ENCODE measurements at places on chromosomes 7 and 10.

DNA sequence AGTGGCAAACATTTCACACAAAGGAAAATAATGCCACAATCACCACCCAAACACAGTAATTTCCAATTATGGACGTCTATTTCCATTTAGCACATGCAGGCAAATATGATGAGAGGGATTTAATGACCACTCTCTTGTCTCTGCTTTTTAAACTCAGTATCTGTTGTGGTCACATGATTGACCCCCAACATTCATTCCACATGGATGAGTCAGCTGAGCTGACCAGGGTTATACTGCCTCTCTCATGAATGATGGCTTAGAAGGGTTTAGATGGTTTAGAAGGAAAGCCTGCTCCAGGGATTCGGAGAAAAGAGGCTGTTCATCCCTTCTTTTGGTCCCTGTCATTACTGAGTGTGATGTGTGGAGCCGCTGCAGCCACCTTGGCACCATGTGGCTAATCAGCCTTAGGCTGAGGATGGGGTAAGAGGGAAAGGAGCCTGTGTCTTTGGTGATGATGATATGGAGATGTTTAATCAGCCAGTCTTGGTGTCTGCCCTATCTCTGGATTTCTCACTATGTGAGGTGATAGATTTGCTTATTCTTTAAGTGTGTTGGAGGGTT is 38.2 kb upstream of the JAKMIP3 start:
- DNase-seq, result no peak

- DNase-seq, result no peak
Measured at GRCh38 chr7:142461437-142461836, 203.6 kb upstream of the PRSS58 start.

GRCh38 chr10:30432622-30433305 is 1.2 kb upstream of the MAP3K8 start:
- peak; percentile 55 for DNase-seq

DNA sequence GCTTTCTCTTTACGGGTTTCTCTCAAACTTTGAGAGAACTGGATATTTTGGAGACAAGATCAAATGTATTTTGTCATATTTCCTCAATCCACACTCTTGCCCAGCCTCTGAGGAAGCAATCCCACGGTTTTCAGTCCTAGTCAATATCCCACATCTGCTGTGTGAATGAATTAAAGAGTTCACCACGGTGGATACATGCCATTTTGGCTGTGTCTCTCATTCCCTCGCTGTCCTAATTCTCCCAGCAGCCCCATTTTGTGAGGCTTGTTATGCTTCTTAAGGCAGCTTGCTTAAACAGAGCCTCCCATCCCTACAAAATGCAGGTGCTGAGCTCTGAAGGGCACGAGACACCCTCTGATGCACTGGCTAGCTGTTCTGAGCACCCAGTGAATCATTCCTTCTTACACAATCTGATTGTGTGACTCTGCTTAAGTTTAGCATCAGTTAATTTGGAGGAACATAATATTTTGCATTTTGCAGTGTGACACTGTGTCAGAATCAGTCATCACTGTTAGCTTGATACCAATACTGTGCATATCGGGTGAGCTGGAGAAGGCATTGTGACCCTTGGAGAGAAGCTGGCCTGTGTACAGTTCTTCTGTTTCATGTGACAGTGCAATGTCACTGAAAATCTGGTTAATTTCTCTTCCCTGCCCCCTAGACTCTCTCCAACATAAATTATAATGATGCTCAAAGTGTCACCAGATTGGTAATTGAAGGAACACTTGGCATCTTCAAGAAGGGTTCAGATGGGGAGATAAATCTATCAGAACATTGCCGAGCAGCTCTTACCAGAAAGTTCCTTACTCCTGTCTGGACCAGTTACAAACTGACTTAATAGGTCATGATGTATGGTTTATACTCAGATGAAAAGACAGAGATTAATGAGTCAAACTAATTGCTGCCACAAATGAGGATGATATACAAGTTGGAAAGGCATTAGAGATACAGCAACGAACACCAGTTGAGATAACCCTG is 103.7 kb upstream of the AOAH start:
- DNase-seq, result no peak

GRCh38 chr7:126792521-126792920 is 460.2 kb downstream of the GRM8 start:
- DNase-seq, result no peak

DNA sequence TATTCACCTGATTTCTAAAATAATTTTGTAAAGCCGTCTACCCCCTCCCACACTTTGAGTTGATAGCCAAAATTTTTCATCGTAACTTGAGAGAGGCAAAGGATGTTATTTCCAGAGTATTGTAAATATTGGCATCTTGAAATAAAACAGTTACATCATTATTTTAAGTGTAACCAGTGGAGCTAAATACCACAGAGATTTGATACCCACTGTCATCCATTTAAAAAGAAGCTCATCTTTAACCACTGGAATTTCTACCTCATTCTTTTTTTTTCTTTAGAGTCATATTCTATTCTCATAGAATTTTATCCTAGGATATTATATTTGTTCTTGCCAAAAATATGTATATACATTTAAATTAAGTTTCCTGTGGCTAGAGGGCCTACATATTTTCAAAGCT is 48.6 kb downstream of the CAMK1D start:
- DNase-seq, result no peak

DNA sequence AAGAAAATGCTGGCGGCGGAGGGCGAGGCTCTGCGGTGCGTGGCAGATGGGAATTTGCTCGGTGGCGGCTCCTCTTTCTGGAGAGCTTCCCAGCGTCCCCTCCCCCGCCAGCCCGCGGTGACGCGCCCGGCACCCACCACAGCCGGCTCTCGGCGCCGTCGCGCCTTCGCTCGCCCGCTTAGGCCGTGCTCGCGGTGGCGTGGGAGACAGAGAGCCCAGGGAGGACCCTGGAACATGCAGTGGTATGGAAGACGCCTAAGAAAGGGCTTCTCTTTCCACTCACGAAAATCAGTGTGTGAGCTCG is 576 bp upstream of the CSGALNACT2 start:
- no peak for DNase-seq

DNA sequence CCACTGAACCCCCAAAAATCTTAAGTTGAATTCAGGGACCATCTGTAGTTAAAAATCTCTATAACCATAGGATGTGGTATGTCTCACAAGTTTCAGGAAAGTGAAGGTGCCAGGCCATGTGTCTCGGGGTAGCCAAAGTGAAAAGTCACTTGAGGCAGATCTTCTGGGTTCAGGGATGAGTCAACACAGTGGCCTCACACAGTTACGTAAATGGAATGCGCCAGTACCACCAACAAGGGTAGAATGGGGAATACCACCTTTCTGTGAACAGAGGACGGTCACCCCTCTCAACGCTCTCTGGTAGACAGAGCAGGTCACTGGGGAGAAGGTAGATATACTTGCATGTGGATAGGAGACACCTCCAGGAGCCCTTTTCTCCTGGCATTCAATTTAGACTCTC is 71.4 kb downstream of the ELMO1 start:
- DNase-seq, result no peak

DNA sequence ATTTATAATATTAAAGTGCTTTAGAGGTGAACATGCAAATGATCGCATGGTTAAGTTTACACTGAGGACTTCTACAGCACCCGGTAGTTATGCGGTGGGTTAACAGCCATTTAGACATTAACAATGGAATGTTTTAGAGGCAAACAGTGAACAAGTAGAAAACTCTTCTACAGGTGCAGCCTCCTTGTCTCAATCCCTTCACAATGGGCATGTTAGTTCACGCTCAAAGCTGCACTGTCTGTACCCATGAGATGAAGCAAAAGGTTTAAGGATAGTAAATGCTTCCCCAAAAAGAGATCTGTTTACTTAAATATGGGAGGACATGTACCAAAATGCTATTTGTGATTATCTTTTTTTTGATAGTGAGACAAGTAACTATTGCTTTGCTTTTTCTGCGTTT is 25.1 kb downstream of the PUS7 start:
- DNase-seq, result no peak

GRCh38 chr7:158705234-158705850 is 738 bp upstream of the NCAPG2 start:
- no peak for DNase-seq

- DNase-seq, result no peak
Measured at GRCh38 chr7:35908331-35909216, 107.7 kb downstream of the SEPTIN7 start.

- no peak for DNase-seq
Measured at GRCh38 chr7:106456329-106456728, 171.5 kb upstream of the NAMPT start.

- no peak for DNase-seq
Measured at GRCh38 chr10:10680496-10680895, 337.2 kb upstream of the CELF2 start.

- no peak for DNase-seq
Measured at GRCh38 chr7:104983076-104983577, 30.9 kb upstream of the KMT2E start.

- DNase-seq, result peak; percentile 48
Measured at GRCh38 chr7:45692031-45692430, 117.9 kb downstream of the ADCY1 start.

DNA sequence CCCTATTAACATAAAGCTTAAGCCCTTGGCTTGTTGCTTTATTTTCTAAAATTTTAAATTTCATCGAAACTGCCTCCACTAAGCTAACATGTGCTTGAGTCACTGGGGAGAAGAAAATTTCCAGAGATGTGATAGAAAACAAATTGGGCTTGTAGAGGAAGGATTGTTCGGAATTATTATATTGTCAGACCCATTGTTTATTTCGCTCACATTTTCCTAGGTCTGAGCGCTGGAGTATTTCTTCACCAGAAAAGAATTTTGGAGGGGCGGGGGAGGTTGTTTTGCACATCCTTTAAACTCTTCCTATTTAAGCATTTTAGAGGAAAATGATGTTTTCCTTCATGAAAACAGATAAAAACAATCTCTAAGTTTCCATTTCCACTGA is 29.1 kb downstream of the CELF2 start:
- no peak for DNase-seq

DNA sequence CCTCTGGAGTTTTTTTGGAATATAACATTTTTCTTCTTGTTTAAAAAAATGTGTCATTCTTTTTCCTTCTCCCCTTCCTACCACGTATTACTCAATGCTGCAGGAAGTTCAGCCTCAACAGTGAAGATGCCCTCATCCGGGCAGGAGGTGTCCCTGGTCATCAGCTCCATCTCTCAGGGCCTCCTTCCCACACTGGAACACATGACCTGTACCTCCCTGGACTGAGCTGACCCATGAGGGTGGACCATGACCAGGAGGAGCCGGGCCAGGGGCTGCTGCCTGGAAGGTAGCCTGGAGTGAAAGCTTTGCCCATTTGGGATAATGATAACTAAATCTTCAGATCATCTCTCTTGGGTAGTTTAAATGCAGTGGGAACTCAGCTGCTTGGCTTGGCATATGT is 316.5 kb upstream of the ZMIZ1 start:
- no peak for DNase-seq

DNA sequence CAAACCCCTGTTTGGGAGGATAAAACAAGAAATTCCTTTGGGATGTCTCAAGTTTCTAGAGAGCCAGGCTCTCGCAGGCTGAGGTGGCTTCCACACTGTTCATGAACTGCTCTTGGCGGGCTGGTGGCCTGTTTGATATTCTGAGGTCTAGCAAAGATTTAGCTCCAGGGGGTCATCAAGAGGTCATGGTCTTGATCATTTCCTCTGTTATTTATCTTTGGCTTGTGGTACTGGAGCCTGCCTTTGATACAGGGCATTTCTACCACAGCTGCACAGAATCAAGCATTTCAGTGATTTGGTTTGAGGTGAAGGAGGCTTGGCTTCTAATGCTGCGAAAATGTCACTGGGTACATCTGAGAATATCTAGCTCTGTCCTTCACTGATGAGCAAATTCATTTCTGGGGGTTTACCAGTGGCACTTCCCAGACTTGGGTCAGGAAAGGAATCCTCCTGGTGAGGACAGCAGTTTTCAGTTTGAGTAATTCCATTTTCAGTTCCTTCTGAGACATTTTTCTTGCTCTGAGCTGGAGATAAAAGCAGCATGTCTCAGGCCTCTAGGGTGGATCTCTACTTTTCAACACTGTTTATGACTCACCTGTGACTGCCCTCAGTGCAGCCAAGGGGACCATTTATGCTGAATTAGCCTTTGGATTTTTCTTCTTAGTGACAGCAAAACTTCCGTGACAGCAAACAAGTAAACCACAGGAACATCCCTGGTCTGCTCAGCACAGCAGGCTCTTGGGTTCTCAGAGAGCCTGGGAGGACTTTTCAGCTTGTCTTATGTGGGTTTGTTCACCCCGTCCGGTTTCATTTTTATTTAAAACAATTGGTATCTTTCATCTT is 312.0 kb downstream of the RNLS start:
- no peak for DNase-seq

DNA sequence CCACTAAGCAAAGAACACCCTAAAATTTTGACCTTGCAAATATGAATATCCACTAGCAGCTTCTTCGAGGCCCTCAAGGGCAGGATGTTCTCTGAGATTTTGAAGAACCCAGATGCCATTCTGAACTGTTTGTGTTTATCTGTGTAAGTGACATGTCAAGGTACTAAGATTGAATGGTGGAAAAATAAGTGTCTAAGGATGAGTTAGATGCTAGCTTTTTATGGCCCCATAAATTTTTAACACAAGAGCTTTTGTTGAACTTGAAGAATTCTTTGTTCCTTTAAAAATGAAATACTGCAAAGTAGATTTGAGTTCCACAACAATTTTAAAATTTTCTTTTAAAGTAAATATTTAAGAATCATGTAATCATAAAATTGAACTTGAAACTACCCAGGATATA is 259.8 kb downstream of the CSTF2T start:
- DNase-seq, result no peak

DNA sequence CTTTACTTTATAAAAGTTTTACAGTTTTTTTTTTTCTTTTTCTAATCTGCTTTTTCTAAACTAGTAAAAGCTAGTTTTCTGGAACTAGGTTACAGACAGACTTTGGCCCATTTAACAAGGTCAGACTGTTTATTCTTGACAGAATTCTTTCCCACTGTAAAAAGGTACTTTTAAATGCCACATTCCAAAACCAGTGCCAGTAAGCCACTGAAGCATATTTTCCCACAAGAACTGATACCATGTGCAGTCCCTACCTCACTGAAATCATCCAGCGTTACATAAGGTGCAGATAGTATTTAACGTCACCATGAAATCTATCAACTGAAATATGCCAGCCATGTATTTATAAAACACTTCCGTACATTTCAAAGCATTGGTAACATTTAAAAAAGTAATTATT is 121.6 kb downstream of the CDK6 start:
- no peak for DNase-seq

DNA sequence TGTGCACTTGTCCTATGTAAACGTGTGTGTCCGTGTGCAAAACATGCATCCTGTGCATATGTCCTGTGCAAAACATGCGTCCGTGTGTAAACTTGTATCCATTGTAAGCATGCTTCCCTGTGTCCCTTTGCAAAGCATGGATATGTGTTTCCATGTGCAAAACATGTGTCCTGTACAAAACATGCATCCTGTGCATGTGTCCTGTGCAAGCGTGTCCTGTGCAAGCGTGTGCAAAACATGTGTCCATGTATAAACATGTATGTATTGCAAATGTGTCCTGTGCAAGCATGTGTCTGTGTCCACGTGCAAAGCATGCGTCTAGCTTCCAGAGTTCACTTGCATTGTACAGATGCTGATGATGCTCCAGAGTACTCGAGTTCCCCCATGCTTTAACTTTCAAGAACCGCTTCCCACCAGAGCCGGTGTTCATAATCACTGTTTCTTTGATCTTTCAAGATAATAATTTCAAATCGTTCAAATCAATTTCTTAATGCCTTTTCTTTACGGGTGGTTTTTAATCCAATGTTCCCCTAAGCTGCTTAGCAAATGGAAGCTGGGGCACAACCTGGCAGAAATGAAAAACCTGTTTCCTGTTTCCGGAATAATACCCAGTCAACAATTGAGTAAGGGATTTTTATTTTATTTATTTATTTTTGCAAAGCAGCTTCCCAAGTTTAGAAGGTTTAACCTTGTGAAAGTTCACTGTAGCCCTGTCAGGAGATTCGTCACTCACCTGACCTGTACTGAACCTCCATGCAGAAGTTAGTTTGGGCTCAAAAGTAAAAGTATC is 641 bp upstream of the ASB13 start:
- no peak for DNase-seq

All from left lobe of liver (tissue), 2 donors.